ENCODE measurements at places on chromosomes 4 and X. TPM values are rescaled to one million over a fixed set of nuclear protein-coding genes. Genes with fewer than 3 reads are reported as not detected.

The CT55 gene
- polyA plus RNA-seq: 0.45 TPM

GRCh38 chrX:153888344-153888743 is 2.4 kb upstream of the L1CAM start:
- no peak for DNase-seq

GRCh38 chrX:21747558-21747957 is 10.4 kb downstream of the SMPX start:
- DNase-seq: no peak

DNA sequence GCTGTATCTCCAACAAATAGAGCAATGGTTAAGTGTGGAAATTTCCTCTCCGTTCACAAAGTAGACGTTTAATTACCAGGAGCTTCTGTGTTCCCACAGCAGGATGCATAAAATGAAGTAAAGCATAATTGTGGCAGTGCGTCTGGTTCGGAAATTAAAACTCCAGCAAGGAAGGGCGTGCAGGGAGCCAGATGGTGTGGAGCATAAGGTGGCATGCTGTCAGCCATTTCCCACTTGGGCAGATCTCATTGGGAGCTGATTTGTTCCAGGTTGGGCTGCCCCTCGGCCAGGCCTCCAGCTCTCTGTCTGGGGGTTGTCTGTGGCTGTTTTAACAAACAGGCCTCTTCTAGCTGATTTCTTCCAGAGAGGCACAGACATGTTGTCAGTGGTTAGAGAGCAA is 182.1 kb upstream of the CLNK start:
- no peak for DNase-seq

DNA sequence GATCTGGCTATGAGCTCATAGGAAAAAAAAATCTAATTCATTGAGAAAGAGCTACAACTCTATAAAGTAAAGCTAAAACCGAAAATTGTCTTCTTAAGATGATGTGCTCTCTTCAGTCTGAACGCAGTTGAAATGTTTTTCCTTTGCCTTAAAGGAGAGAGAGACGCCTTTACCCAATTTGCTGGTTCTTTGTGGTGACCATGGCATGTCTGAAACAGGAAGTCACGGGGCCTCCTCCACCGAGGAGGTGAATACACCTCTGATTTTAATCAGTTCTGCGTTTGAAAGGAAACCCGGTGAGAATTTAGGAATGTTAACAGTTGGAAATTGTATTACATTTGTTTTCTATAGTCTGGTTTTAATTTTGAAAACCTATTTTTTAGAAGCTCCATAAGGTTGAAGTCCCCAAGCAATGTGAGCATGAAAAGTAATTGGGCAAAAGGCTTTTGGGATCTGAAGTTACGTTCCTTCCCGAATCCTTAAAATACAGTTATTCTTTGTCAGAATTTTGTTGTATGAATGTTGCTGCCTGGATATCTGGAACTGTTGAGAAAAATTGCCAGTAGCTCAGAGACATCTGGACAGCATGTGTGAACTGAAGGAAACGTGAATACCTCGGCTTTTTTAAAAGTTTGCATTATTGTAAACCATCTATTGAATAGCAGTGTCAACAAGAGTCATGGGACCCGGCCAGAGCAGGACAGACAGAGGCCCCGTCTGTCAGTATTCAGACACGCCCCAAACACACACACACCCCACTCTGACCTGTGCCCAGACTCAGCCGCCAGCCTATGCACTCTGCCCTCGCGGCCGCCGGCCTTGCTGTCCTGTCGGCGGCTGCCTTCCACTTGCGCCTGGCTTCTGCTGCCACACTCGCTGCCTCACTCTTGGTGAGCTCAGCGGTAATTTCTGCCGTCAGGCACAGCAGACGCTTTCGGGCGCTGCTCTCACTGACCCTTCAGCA is 9.9 kb downstream of the PIGG start:
- no peak for DNase-seq

DNA sequence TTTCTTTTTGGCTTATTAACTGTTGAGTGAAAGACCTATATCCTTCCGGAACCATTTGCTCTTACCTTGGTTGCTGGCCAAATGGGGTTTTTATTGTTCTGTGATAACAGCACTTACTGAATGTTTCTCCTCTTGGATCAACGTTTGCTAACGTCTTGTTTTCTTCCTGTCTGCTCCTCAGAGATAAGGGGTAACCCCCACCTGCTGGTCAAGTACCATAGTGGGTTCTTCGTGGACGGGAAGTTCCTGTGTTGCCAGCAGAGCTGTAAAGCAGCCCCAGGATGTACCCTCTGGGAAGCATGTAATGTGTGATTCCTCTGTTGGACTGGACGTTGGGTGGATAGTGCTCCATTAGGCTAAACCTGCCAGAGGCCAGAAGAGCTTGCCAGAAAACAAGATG is 15.3 kb downstream of the BMX start:
- no peak for DNase-seq

The MAGEA9 gene
- not detected for polyA plus RNA-seq

The FAM9B gene
- 0.18 TPM for polyA plus RNA-seq

GRCh38 chrX:19804151-19804550 is 83.2 kb downstream of the SH3KBP1 start:
- DNase-seq: no peak

DNA sequence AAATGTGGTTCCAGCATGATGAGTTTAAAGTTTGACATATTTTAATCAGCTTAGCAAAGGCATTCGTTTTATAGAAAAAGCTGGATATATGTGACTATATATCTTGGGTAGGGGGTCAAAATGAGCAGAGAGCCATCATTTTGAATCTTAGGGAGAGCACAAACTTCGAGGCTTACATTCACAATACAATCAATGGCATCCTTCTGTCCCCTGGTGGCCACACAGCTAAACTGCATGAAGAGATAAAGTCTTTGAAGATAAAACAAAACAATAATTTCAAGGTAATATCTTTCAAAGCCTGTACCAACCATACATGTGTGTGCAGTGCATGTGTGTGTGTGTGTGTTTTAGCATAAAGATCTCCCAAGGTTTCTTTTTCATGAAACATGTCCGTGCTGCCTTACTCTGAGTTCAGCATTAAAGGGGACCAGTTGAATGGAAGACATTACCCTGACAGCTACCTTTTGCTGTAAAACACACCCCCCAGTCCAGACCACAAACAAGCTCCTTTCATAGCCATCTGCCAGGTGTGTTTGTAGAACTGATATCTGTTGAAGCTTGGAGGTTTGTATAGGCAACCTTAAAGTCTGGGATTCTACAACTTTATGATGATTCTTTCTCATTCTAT is 22.0 kb downstream of the DYNLT3 start:
- no peak for DNase-seq

The PIGA gene
- 16.9 TPM for polyA plus RNA-seq

GRCh38 chr4:156971676-156972378 is at the start of gene PDGFC:
PDGFC (minus strand) TSS chr4:156971799; CDS start chr4:156970903, 896 bp downstream.
- DNase-seq: peak; percentile 63
